Ascending aorta (tissue), 2 donors: ENCODE measurements at places on chromosomes 7 and 10.

DNA sequence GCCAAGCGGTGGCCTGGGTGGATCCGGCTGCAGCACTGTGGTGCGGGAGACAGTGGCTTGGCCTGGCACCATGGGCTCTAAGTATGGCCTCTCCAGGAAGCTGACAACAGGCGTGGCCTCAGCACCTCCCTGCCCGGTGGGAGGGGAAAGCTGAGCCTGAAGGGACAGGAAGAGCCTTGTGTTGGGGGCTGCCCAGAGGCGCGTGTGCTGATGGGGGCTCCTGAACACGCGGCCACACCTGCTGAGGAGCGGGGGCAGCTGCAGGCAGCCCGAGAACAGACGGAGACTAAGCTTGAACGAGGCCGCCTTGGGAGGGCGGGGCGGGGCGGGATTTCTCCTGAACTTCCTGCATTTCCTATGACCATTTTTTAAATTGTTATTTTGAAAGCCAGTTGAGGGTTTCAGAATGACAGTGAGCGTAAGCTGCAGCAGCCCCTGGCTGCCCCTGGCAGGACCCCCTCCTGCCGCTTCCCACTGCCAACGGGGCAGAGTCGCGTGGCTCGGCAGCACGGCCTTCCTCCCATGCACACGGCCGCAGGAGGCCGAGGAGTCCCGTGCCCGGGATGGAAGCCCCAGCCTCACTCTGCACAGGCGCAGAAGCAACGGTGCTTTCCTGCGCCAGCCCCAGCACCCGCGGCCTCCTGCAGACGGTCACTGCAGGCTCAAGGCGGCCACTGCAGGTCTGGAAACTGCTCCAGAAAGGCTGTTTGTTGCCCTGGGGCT is 43.2 kb downstream of the DPYSL4 start:
- H3K4me3 ChIP-seq, result peak overlapping the region; percentile 6
- no peak for DNase-seq
- no peaks in the 10 kb centered on the region for H3K4me1 ChIP-seq
- H3K36me3 ChIP-seq, result no peaks in the 10 kb centered on the region
- no peaks in the 10 kb centered on the region for H3K27me3 ChIP-seq

GRCh38 chr10:87887146-87887545 is 23.7 kb downstream of the PTEN start:
- no peak for DNase-seq
- H3K4me3 ChIP-seq, result no peak overlapping the region
- H3K27me3 ChIP-seq, result no peaks in the 10 kb centered on the region
- peaks cover 19% of the 10 kb centered on the region for H3K36me3 ChIP-seq
- no peak overlapping the region for H3K27ac ChIP-seq

GRCh38 chr10:100828738-100829096 is 83.3 kb downstream of the PAX2 start:
- peaks cover 16% of the 10 kb centered on the region for H3K27me3 ChIP-seq
- DNase-seq, result peak; percentile 52
- H3K36me3 ChIP-seq, result no peaks in the 10 kb centered on the region
- peak overlapping the region; percentile 60 for H3K4me3 ChIP-seq

DNA sequence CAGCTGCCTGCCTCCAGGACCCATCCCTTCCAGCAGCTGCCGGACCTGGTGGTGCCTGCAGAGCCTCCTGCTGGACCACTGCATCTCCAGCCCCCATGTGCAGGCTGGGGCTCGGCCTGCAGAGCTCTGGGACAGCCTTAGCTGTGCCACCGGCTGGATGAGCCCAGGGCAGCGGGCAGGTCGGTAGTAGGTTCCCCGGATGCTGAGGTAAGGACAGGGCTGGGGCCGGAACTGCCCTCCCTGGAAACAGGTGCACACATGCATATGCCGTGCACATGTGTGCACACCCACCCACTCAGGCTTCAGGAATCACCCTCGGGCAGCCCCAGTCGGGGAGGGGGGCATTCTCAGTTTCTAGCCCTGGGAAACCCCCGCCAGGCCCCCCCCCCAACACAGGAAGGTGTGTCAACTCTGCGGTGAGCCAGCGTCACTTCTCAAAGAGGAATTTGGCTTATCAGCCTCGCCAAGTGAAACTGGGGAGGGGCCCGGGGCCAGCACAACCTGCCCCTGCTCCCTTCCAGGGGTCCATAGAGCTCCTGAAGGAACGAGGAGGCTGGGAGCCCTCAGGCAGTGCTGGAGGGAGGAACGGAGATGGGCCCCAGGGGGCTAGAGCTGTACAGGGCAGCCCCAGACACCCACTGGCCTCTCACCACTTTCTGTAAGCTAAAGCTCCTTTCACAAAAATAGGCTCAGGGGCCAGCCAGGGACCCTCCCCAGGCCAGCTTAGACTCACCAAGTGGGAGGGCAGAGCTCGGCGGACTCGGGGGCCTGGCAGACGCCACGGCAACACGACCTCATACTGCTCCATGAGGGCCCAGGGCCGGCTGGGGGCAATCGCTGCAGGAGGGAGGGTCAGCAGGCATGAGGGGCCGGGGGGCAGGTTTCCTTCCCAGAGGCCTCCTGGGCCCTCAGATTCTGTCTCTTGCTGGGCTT is 1.7 kb downstream of the ADAM8 start:
- DNase-seq, result no peak
- no peak overlapping the region for H3K27ac ChIP-seq
- H3K4me3 ChIP-seq, result peak overlapping the region; percentile 49
- H3K36me3 ChIP-seq, result peaks cover 5% of the 10 kb centered on the region

DNA sequence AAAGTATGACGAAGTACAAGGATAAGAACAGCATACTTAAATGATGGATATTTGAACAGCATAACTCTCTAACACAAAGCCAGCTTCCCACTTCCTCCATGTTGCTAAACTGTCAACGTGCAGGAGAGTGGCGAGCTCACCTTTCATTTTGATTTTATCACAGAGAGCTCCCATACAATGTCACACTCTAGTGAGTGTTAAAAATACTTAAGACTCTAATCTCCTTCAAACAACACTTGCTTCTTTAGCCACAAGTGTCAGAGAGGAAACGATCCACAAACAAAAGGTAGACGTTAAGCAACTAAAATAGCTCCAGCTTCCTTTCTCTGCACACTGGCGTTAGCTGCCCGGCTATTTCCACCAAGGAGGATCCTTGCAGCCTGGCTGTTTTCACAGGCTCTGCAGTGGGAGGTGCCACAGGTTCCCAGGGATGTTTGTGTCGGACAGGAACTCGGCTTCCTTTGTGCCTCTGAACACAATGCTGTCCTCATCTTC is 194.6 kb downstream of the COBL start:
- H3K4me3 ChIP-seq, result no peak overlapping the region
- DNase-seq, result no peak
- H3K4me1 ChIP-seq, result no peaks in the 10 kb centered on the region
- no peaks in the 10 kb centered on the region for H3K27me3 ChIP-seq
- H3K27ac ChIP-seq, result no peak overlapping the region
- no peaks in the 10 kb centered on the region for H3K36me3 ChIP-seq

DNA sequence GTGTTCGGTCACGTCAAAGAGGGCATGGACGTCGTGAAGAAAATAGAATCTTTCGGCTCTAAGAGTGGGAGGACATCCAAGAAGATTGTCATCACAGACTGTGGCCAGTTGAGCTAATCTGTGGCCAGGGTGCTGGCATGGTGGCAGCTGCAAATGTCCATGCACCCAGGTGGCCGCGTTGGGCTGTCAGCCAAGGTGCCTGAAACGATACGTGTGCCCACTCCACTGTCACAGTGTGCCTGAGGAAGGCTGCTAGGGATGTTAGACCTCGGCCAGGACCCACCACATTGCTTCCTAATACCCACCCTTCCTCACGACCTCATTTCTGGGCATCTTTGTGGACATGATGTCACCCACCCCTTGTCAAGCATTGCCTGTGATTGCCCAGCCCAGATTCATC is 6.5 kb downstream of the PPIF start:
- no peak overlapping the region for H3K4me3 ChIP-seq
- no peak for DNase-seq
- H3K27ac ChIP-seq, result no peak overlapping the region
- no peaks in the 10 kb centered on the region for H3K4me1 ChIP-seq

DNA sequence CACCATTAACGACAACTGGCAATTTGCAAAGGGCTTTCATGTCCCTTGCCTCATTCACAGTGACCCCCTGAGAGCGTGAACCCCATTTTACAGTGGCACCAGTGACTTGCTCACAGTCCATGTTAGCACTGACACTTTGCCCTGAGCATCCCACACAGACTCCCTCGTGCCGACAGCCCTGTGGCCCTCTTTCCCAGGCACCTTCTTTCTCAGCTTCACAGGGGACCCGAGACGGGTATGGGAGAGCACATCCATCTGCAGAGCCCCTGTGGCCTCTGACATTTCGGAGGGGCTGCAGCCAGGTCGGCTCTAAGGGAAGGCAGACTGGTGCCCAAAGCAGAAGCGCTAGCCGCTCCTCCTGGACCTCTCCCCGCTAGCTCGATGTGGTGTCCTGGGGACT is 10.8 kb downstream of the LOXL4 start:
- DNase-seq, result no peak
- peaks cover 1% of the 10 kb centered on the region for H3K36me3 ChIP-seq
- H3K27me3 ChIP-seq, result no peaks in the 10 kb centered on the region
- H3K4me1 ChIP-seq, result no peaks in the 10 kb centered on the region
- H3K27ac ChIP-seq, result no peak overlapping the region
- no peak overlapping the region for H3K4me3 ChIP-seq

- no peaks in the 10 kb centered on the region for H3K27me3 ChIP-seq
- no peaks in the 10 kb centered on the region for H3K36me3 ChIP-seq
- DNase-seq, result no peak
- H3K4me3 ChIP-seq, result no peak overlapping the region
- H3K4me1 ChIP-seq, result no peaks in the 10 kb centered on the region
Measured at GRCh38 chr7:128422037-128422436, 12.3 kb upstream of the IMPDH1 start.

GRCh38 chr10:85927952-85928665 is 438.5 kb downstream of the GRID1 start:
- DNase-seq, result no peak
- no peak overlapping the region for H3K27ac ChIP-seq
- H3K4me1 ChIP-seq, result no peaks in the 10 kb centered on the region
- no peaks in the 10 kb centered on the region for H3K36me3 ChIP-seq
- no peaks in the 10 kb centered on the region for H3K27me3 ChIP-seq

DNA sequence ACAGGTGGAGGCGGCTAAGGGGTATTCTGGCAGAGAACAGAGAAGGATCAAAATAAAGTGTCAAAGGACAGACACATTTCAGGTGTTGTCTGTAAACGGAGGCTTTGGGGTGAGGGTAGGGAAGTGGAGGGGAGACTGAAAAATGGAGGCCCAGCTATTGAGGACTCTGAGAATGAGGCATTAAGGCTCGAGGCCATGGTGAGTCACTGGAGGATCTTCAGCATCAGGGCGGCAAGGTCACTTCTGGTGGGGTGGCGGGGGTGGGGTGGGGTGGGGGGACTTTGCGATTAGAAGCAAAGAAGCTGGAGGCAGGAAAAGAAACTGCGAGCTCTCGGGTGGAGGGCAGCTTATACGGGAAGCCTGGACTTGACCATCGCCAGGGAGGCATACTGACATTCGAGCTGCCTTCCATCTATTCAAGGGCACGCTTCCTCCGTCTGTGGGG is 58.4 kb upstream of the PCGF5 start:
- DNase-seq, result no peak
- peak overlapping the region; percentile 81 for H3K4me3 ChIP-seq
- H3K36me3 ChIP-seq, result no peaks in the 10 kb centered on the region
- H3K27me3 ChIP-seq, result no peaks in the 10 kb centered on the region
- H3K27ac ChIP-seq, result peak overlapping the region; percentile 89

- no peak overlapping the region for H3K4me3 ChIP-seq
- H3K36me3 ChIP-seq, result no peaks in the 10 kb centered on the region
- no peak for DNase-seq
- no peaks in the 10 kb centered on the region for H3K4me1 ChIP-seq
Measured at GRCh38 chr10:11401264-11402235, 209.9 kb downstream of the USP6NL start.

DNA sequence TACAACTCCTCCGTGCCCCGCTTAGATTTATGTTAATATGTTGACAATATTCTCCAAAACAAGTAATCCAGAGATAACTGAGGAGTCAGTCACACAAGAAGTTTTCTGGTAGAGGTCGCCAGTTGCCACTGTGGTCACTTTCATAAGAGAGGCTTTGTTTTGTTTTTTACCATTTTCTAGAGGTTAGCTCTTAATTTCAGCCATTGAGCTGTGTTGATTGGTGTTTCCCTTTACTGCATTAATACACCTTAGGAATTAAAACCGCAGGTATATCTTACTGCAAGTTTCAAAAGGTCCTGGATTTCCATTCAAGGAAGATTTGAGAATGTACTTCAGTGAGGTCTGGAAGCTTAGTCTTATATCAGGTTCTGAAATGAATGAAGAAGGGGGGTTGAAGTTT is 3.5 kb downstream of the BMI1 start:
- H3K27me3 ChIP-seq, result no peaks in the 10 kb centered on the region
- peaks cover 26% of the 10 kb centered on the region for H3K4me1 ChIP-seq
- DNase-seq, result no peak

GRCh38 chr7:64192775-64193174 is 14.2 kb upstream of the ZNF735 start:
- no peaks in the 10 kb centered on the region for H3K27me3 ChIP-seq
- H3K4me1 ChIP-seq, result no peaks in the 10 kb centered on the region
- no peak overlapping the region for H3K4me3 ChIP-seq
- no peaks in the 10 kb centered on the region for H3K36me3 ChIP-seq
- DNase-seq, result no peak
